Right atrium auricular region (tissue), 2 donors: ENCODE measurements at places on chromosomes 6 and 20. TPM values are rescaled to one million over a fixed set of nuclear protein-coding genes. Genes with fewer than 3 reads are reported as not detected.
A peak's percentile ranks its signal among the peaks of the same experiment; 100 is the strongest.

GRCh38 chr6:141475259-141475658 lies 657.5 kb upstream of the GJE1 start:
- no peaks in the 10 kb centered on the region for H3K36me3 ChIP-seq
- no peak for DNase-seq
- H3K4me3 ChIP-seq = no peak overlapping the region
- H3K27me3 ChIP-seq = no peaks in the 10 kb centered on the region
- no peak overlapping the region for H3K27ac ChIP-seq

GRCh38 chr6:83854001-83854501 lies 891 bp downstream of the RIPPLY2 start:
- no peak overlapping the region for H3K27ac ChIP-seq
- DNase-seq = no peak
- no peaks in the 10 kb centered on the region for H3K36me3 ChIP-seq
- H3K4me3 ChIP-seq = peak overlapping the region; percentile 21
- H3K4me1 ChIP-seq = no peaks in the 10 kb centered on the region

DNA sequence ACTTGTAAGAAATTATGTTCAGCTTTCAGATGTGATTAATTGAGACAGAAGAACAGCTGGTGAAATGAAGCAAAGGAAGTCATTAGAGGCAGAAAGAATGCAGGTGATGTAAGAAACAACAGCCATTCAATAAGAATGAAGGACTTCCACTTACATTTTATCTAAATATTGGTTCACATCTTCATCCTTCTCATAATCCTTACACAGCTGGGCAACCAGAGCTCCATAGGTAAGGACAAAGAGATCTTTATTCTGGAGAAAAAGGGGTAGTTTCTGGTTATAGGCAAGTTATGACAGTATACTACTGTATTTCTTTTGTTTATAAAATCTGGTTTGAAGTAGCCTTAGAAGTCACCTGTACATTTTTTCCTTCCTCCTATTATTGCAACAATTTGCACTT lies 2.3 kb downstream of the TRAPPC3L start:
- no peaks in the 10 kb centered on the region for H3K36me3 ChIP-seq
- no peak overlapping the region for H3K4me3 ChIP-seq
- no peaks in the 10 kb centered on the region for H3K27me3 ChIP-seq
- no peak for DNase-seq

WFDC5 gene
- total RNA-seq = not detected

MED23 gene
- total RNA-seq = 10.5 TPM

NEDD9 gene
- 56.2 TPM for total RNA-seq

DNA sequence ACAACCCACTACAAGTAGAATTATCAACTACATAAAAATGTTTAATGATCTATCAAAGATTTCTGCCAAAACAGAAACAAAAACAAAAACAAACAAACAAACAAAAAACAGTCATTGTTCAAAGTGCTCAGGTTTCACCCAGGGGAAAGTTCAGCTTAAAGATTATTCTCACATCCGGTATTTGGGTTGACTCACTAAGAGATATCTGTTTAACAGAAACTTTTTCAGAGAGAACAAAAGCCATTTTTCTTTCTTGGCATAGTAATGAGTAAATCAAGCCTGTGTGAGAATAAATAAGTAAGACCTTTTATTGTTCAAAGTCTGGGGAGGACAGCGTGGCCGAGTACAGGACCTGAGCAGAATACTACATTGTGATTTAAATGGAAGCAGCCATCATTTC lies 143.6 kb downstream of the RCAN2 start:
- no peaks in the 10 kb centered on the region for H3K27me3 ChIP-seq
- H3K27ac ChIP-seq = no peak overlapping the region
- no peaks in the 10 kb centered on the region for H3K36me3 ChIP-seq
- peaks cover 22% of the 10 kb centered on the region for H3K4me1 ChIP-seq

DNA sequence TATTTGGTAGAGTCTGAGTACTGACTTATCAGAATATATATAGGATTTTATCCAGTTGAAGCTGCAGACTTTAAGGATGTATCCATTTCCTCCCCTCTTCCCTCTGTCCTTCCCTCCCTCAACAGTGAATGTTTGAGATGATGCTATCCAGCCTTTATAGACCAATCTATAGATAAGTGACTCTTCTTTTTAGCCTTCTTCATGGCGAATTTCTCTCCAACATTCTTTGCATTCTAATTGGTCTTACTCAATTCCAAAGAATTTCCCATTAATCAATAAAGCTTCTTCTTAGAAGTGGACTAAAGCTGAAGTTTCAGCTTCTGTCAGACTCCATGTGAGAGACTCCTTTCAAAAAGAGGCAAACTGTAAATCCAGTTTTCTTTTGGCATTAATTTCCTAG lies 99.3 kb downstream of the AIG1 start:
- H3K4me3 ChIP-seq = no peak overlapping the region
- H3K4me1 ChIP-seq = peaks cover 24% of the 10 kb centered on the region
- H3K36me3 ChIP-seq = no peaks in the 10 kb centered on the region
- no peak overlapping the region for H3K27ac ChIP-seq
- H3K27me3 ChIP-seq = no peaks in the 10 kb centered on the region

DNA sequence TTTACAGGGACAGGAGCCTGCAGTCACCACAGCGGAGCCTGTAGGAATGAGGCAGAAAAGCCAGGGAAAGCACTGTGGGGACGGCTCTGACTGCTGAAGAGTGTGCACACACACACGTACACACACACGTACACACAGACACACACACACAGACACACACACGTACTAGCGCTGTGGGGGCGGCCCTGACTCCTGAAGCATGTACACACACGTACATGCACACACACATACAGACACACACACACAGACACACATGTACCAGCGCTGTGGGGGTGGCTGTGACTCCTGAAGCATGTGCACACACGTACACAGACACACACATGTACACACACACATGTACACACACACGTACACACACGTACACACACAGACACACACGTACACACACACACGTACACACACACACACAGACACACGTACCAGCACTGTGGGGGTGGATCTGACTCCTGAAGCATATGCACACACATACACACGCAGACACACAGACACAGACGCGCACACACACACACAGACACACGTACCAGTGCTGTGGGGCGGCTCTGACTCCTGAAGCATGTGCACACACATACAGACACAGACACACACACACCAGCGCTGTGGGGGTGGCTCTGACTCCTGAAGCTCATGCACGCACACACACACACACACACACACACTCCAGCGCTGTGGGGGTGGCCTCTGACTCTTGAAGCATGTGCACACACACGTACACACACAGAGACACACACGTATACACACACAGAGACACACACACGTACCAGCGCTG lies 127.3 kb downstream of the DLL1 start:
- no peaks in the 10 kb centered on the region for H3K36me3 ChIP-seq
- no peak overlapping the region for H3K4me3 ChIP-seq
- H3K4me1 ChIP-seq = no peaks in the 10 kb centered on the region
- no peak overlapping the region for H3K27ac ChIP-seq
- no peak for DNase-seq
- H3K27me3 ChIP-seq = no peaks in the 10 kb centered on the region

DNA sequence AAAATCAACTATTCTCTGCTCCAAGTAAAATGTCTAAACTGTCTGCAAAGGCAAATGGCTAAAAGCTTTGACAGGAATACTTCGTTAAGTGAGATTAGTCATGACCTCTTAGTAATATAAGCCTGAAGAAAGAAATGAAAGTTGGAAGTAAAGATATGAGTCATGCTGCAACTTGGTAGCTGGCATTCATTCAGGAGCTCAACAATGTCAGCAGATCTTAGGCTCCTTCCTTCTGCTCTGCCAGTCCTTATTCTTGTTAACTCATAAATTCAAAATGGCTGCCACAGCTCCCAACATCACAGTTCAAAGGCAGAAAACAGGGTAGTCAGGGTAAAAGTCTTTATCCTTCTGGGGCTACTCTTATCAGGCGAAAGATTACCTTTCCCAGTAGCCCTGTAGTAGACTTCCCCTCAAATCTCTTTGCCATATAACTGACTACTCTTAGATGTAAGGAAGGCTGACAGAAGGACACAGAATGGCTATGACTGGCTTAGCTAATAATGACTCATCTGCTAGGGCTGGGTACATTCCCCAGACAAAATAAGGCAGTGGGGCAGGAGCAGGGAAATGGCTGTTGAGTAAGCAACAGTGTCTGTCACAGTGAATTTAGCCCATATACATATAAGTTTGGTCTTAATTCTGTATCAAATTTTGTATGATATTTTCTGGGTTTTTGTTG lies 24.4 kb upstream of the C6orf62 start:
- no peak for DNase-seq
- H3K27ac ChIP-seq = no peak overlapping the region
- H3K4me3 ChIP-seq = no peak overlapping the region
- no peaks in the 10 kb centered on the region for H3K36me3 ChIP-seq
- no peaks in the 10 kb centered on the region for H3K27me3 ChIP-seq

DNA sequence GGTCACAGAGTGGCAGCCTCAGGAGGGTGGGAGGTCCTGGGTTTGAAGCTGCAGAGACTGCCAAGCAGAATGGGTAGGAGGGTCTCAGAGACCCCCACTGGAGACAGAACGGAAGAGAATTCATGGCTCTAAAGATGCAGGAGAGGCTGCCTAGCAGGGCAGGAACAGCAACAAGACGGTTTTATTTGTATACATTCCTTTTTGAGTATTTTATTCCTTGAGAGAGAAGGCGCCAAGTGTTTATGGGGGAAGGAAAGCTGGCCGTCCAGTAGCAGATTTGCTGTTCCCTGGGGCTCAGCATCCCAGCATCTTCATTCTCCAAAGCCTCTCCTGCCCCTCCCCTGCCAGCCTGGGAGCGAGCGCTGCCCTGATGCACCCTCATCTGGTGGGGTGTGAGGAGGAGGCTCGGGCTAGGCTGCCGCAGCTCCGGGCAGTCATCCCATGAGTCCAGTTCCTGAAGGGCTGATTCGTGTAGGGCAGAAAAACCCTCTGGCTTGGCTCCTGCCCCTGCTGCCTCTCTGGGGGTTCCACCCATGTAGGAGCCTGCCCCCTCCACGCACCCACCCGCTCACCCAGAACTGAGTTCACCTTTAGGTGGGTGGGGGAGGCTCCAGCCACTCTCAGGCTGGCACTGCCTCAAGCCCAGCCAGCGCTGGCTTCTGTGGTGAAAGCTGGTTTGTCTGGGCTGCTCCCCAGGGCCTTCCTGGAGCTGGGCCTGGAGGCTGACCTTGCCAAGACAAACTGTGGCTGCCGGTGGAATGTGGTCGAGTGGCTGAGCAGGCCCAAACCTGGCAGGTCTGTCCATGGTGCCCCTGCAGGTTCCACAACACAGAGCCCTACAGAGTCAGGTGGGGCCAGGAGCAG lies 32.4 kb downstream of the CPXM1 start:
- no peaks in the 10 kb centered on the region for H3K27me3 ChIP-seq
- no peaks in the 10 kb centered on the region for H3K4me1 ChIP-seq
- DNase-seq = no peak
- H3K36me3 ChIP-seq = no peaks in the 10 kb centered on the region
- H3K4me3 ChIP-seq = no peak overlapping the region
- no peak overlapping the region for H3K27ac ChIP-seq

DCBLD1 gene
- total RNA-seq = 6.3 TPM

TCP1 gene
- 101 TPM for total RNA-seq

SPTLC3 gene
- 4.2 TPM for total RNA-seq

DNA sequence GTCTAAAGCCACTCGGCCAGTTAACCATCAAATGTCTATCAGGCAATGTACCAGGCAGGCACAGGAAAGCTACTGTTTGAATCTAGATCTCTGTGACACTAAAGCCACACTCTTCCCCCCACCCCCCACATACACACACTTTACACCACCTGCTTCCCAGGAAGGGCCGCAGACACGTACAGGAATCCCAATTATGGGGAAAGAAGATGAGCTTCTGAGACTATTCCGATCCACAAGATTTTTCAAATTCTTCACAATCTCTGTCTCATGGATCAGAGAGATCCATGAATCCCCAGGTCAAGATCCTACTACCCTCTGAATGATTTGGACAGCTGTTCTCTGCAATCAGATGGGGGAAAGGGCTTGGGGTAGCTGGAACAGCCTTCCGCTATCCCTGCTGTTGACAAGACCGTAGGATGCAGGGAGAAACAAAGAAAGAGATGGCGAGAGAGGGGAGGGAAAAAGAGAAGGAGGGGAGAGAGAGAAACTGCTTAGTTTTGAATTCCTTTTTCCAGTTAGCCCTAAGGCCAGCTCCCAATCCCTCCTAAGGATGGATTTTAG lies 25.4 kb upstream of the RIMS4 start:
- H3K4me1 ChIP-seq = no peaks in the 10 kb centered on the region
- no peaks in the 10 kb centered on the region for H3K36me3 ChIP-seq
- DNase-seq = no peak
- no peaks in the 10 kb centered on the region for H3K27me3 ChIP-seq

DNA sequence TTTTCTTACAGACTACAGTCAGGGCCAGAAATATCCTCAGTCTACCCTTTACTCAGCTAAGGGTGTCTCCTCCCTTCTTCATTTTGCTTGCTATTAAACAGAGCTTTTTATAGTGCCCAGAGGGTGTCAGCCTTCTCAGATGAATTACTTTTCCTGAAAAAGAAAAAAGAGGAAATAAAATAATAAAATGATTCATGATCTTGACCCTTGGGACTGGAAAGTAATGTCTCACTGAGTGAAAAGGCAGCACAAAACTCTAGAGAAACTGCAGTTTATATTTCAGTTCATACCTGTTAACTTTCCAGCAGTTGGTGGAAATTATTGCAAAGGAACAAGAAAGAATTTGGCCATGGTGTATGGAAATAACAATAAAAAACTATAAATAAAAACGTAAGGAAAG lies 170.6 kb downstream of the IBTK start:
- H3K27ac ChIP-seq = no peak overlapping the region
- H3K4me1 ChIP-seq = no peaks in the 10 kb centered on the region
- no peaks in the 10 kb centered on the region for H3K36me3 ChIP-seq
- no peaks in the 10 kb centered on the region for H3K27me3 ChIP-seq
- no peak overlapping the region for H3K4me3 ChIP-seq

DNA sequence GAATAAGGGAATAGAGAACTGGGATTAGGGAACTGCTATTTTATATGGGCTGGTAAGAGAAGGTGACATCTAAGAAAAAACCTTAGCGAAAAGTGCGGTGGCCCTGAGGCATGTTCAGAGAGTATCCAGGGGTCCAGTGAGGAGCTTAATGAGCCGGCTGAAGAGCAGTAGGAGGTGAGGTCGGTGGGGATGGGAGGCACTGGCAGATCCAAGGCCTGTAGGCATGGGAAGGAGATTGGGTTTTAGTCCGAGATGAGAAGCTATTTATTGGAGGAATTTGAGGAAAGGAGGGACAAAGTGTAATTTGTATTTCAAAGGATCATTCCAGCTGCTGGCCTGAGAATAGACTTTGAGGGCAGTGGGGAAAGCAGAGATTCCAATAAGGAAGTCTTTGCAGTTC lies 123.8 kb downstream of the QKI start:
- no peaks in the 10 kb centered on the region for H3K27me3 ChIP-seq
- DNase-seq = no peak
- peaks cover 15% of the 10 kb centered on the region for H3K36me3 ChIP-seq
- no peak overlapping the region for H3K27ac ChIP-seq
- peaks cover 78% of the 10 kb centered on the region for H3K4me1 ChIP-seq

DNA sequence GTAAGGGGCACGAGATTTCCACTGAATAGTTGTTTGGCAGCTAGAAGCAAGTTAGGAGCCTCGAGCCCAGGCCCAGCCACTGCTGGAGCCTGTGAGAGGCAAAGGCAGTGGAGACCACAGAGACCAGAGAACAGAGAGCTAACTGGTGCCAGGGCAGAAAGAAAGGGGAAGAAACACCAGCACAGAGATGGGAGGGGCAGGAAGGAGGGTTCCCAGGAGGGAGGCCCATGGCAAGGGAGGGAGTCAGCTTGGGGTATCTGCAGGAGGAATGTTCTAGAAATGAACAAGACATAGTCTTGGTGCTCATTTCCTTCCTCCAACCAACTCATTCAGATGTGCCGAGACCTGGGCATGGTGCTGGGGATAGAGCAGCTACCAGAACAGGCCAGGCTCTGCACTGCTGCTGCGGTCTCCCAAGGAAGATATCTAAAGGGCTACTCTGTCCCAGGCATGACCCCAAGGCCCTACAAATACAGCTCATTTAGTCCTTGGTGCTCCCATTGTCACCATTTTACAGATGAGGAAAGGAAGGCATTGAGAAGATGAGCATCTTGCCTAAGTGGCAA lies 10.7 kb downstream of the ANGPT4 start:
- H3K36me3 ChIP-seq = no peaks in the 10 kb centered on the region
- H3K4me3 ChIP-seq = no peak overlapping the region
- H3K27me3 ChIP-seq = no peaks in the 10 kb centered on the region
